ENCODE measurements at places on chromosomes 4 and X.
A peak's percentile ranks its signal among the peaks of the same experiment; 100 is the strongest.

DNA sequence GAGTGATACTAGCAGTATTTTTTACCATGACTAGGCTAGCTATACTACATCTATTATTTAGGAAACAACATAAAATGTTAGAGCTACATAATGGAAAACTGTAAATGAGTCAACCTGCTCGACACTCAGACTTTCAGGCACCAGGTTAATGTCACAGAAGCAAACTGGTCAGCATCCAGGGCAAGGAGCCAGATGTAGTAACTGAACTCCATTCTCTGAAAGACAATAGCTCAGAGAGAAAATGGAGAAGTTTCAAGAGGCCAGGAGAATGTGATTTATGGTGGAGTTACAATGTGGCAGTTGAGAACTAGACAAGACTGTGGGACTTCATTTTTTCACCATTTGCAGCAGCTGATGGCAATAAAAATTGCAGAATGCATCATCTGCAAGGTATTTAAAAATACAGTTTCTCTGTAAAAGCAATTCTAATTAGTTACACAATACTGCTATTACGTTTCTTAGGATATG, 342.7 kb upstream of the PABPC4L start:
- DNase-seq: no peak

DNA sequence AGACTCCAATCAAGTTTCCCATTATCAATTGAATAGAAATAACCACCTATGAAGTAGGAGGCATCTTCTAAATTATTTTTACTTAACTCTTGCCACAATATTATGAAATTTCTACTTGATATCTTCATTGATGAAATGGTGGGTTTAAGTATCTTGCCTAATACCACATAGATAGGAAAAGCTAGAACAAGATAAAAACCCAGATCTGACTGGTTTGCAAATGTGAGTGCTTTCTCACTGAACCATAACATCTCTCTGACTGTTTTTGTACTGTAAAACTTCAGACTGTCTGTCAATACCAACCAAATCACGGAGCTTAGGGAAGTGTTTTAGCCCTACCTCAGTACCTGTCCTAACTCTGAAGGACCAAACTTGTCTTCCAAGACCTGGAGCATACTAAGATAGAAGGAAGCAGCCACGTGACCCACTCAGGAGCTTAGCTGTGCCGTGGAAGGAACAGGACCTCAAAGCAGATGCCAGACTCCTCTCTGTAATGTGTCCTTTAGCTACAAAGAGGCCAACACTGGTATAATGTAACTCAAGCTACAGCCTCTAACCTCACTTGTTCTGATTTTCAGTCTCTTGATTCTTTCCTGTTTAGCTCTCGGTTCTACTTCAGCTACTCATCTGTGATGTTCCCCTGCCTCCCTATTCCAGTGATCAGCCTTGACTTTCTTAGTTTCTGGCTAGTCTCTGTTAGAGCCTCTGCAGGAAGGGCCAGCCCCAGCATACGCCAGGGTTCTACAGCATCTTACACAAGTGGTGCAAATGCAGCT, 84.4 kb downstream of the LRP2BP start:
- DNase-seq: no peak

GRCh38 chr4:6524436-6524835, 50.6 kb upstream of the MAN2B2 start:
- DNase-seq: no peak

- DNase-seq: no peak
These were observed 40.9 kb upstream of the NYX start for GRCh38 chrX:41406201-41406600.

- no peak for DNase-seq
These were observed 45.4 kb downstream of the UGT2A3 start for GRCh38 chr4:68905939-68906779.

GRCh38 chr4:98663226-98664006, 5.0 kb upstream of the TSPAN5 start:
- DNase-seq: peak; percentile 53

DNA sequence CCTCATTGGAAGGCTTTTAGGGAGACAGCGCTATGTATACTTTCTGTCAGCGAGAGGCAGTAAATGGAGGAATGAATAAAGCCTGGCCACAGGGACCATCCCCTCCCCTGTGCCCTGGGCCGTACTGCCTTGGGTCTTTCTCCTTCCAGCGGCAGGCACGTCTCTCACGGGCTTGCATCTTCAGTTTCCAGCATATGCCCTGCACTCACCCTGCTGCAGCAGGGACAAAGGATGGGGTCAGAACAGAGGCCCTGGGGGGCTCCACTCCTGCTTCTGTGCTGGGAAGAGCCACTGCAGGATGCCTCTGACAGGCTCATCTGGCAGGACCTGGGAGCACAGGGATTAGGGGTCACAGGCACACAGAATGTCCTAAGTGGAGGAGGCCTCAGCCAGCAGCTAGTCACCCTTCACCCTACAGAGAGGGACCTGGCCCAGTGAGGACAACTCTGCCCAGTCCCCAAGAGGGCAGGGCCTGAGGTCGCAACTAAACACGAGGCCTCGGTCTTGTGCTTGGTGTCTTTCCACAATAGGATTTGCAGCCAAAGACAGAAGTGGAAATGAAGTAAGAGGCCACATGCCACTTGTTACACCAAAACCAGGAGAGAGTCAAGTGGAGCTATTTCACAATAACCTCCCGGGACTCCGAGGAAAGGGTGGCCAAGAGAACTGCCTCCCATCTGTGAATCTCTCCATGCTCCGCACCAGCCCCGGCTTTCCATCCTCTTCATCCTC, 150.8 kb downstream of the AFAP1 start:
- DNase-seq: no peak

DNA sequence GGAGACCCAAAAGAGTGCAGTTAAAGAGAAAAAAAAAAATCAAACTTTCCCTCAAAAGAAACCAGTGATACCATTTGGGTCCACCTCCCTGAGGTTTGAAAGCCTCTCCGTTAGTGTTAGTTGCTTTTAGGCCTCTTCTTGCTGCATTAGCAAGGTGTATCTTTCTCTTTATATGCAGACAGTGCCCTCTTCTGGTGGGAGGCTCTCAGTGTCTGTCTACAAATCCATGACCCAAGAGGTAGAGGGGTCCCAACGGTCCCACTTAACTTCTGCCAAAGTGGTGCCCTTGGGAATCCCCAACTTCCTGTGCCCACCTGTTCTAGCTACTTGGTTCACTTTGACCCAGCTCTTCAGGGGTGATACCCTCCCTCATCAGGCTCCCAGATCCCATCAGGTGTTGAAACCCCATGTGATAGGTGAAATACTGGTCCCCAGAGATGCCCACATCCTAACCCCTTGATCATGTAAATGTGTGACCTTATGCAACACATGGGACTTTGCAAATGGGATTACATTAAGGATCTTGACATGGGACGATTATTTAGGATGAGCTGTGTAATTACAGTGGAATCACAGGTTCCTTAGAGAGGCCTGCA, 63.7 kb upstream of the CD99 start:
- DNase-seq: peak; percentile 62

DNA sequence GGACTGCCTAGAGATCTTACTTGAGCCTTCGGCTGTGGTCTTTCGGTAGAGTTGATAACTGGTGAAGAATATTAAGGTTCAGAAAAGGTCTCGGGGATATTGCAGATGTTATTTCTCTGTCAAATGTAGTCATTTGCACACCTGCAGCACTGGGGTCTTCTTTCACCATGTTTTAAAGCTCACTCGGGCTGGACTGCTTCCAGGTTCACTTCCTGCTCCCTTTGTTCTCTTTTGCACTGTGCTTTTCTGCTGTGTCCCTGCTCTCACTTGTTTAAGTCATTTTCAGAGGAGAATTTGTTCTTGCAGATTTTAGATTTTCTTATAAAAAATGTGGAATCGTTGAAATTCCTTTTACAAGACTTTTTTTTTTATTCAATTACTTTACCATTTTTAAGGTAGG, 68.5 kb downstream of the BMPR1B start:
- no peak for DNase-seq

DNA sequence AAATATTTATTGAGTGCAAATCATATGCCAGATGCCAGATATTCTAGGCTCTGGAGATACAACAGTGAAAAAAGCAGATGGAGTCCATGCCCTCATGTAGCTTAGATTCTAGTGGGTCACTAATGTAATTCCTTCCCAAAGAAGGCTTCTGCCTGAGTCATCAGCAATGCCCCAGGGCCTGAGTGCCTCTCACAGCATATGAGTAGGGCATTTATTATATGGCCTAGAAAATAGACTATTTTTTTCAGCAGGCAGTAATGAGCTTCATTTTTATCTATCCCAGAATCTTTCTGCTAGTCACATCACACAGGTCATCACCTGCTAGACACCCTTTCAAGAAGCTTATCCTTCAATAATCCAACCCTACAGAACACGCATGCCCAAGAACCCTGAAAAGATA, 22.3 kb downstream of the TMEM31 start:
- DNase-seq: no peak

GRCh38 chr4:8901335-8901734, 29.7 kb upstream of the HMX1 start:
- no peak for DNase-seq

GRCh38 chrX:32443841-32444240, 767.5 kb downstream of the DMD start:
- no peak for DNase-seq

DNA sequence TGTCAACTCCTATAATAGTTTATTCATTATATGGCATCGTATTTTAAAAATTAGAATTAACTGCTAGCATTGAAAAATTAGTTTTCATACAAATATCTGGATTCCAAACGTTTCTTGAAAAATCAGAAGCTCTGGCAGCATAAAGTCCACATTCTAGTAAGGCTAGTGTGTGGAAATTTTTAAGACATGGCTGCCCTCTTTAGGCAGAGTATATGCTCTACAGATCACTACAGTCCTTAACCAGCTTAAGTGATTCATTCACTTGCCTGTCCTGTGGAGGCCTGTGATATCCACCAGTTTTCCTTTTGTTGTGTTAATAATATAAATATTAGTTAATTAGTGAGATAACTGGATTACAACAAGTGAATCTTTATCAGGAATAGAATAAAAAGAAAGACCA, 287.2 kb downstream of the OPHN1 start:
- no peak for DNase-seq

- DNase-seq: peak; percentile 39
These were observed 2.5 kb downstream of the P2RY8 start for GRCh38 chrX:1534301-1535168.

DNA sequence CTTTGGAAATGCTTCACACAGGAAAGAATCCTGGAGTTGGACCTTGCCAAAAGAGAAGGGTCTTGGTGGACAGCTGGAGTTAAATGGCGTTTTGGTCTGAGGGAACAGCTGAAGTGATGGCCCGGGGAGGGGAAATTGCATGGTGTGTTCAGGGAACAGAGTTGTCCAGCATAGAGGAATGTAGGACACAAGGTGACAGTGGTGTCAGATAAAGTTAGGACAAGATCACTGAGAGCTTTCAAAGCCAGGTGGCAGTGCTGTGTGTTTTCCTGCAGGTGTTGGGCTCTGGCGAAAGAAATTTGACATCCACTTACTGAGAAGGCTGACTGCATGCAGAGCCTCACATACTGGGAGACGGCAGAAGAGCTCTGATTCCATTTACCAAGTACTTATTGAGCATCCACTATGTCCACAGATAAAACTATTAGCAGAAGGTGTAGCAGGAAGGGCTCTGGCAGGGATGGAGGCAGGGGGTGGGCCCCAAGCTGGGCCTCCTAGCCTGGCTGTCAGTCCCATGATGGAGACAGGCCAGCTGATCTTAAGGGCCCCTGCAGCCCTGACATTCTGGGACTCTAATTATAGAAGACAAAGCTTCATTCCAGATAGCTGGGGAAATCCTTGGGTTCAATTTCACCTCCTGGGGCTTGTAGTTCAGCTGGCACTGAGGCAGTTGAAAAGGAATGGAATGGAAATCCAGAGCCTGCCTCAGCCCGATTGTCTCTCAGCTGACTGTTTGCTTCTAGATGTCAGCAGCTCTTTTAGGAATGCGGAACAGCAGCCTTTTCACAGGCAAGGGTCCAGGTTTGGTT, 150.2 kb upstream of the MAMLD1 start:
- no peak for DNase-seq

- DNase-seq: no peak
These were observed 32.3 kb downstream of the VEGFC start for GRCh38 chr4:176760471-176760870.

GRCh38 chr4:924107-925096, 7.7 kb downstream of the GAK start:
- DNase-seq: peak; percentile 25

DNA sequence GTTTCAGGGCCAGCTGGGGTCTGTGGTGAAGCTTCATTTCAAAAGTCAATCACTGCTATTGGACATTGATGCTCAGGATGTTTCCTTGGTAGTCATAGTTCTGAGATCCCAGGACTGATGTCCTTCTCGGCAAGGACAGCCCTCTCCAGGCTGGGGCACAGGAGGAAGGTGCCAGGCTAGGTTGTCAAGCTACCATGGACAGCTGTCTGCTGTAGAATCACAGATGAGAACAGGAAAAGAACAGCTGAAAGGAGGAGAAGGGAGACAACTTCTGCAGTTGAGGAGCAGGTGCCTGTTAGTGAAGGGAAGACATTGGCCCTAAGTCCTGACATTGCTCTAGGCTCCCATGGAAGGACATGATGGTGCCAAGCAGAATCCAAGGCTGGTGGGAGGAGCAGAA, 58.0 kb downstream of the XAGE2 start:
- no peak for DNase-seq

DNA sequence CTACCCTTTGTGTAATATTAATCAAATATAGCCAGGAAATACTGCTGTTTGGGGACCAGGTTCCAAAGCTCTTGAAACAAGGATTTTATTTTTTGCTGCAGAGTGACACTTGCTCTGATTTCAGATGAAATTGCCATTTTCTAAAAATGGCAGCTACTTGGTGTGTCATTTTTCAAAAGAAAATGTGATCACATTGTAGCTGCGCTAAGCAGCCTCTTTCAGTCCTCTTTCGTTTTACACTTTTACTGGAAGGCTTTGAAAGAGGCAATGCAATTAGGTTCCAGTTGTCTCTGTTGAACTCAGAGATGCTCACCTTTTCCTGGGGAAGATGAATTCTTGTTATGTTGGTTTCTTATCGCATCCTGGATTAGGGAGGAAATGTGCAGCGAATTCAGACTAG, 85.1 kb downstream of the CT47B1 start:
- no peak for DNase-seq

DNA sequence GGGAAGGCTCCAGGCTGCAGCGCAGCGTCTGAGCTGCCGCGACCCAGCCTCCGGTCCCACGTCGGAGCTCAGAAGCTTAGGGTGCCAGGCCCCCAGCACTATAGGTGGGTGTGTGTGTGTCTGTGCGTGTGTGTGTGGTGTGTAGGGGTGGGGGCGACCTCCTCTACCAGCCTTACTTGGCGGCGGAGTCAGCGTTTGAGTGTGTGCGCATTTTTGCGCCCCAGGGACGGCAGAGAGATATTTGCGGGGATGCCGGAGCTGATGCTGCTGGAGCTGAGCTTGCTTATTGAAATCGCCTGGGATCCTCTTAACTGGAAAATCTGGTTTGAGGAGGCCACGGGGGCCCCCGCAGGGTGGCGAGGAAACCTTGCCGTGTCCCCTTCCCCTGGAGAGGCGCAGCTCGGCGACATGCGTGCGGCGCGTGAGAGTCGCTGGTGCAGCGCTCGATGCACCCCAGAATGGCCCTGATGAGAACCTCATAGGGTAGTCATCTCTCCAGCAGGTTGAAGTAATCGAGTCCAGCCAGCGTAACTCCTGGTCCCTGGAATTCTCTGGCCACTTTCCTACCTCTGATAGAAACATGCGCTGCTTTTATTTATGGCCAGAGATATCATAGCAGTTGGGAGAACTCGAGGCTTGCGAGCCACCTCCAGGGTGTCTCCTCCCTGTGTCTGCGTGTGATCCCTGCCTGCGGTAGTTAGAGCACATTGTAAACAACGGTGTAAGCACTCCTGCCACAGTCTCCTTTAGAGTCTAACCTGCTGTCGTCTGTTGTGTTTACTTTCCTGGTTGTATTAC, 2.7 kb downstream of the ADGRL3 start:
- no peak for DNase-seq
